Stimulated activated CD4-positive, alpha-beta T cell treated with anti-CD3 and anti-CD28 coated beads, Interleukin-2, amount 100 ng/mL, for 24 hours (primary cell): ENCODE measurements at places on chromosomes 7 and 10.

DNA sequence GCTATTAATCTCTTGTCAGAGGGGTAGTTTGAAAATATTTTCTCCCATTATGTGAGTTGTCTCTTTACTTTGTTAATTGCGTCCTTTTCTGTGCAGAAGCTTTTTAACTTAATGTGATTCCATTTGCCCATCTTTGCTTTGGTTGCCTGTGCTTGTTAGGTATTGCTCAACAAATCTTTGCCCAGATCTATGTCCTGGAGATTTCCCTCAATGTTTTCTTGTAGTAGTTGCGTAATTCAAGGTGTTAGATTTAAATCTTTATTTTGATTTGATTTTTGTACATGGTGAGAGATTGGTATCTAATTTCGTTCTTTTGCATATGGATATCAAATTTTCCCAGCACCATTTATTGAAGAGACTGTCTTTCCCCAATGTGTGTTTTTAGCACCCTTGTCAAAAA lies 567.2 kb downstream of the DNAJB9 start:
- no peak for DNase-seq

GRCh38 chr7:55160539-55160938 lies 141.7 kb downstream of the EGFR start:
- no peak for DNase-seq

DNA sequence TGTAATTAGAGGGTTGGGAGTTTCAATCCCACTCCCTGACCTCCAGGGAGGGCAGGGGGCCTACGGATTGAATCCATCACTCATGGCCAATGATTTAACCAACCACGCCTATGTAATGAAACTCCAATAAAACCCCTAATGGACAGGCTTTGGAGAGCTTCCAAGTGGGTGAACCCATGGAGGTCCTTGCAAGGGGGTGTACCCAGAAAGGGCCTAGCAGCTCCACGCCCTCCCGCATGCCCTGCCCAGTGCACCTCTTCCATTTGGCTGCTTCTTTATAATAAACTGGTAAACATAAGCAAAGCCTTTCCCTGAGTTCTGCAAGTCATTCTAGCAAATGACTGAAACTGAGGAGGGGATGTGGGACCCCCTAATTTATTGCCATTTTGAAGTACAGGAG lies 280.1 kb downstream of the FRMD4A start:
- DNase-seq = no peak

- no peak for DNase-seq
These were observed 325.9 kb upstream of the FZD1 start for GRCh38 chr7:90938371-90938770.

- DNase-seq = no peak
These were observed 15.1 kb upstream of the SVIL start for GRCh38 chr10:29649561-29650551.

GRCh38 chr7:20233362-20233761 lies 16.2 kb upstream of the MACC1 start:
- DNase-seq = no peak
